Nephron progenitor cell (in vitro differentiated cells): ENCODE measurements at places on chromosomes 7 and 10.

DNA sequence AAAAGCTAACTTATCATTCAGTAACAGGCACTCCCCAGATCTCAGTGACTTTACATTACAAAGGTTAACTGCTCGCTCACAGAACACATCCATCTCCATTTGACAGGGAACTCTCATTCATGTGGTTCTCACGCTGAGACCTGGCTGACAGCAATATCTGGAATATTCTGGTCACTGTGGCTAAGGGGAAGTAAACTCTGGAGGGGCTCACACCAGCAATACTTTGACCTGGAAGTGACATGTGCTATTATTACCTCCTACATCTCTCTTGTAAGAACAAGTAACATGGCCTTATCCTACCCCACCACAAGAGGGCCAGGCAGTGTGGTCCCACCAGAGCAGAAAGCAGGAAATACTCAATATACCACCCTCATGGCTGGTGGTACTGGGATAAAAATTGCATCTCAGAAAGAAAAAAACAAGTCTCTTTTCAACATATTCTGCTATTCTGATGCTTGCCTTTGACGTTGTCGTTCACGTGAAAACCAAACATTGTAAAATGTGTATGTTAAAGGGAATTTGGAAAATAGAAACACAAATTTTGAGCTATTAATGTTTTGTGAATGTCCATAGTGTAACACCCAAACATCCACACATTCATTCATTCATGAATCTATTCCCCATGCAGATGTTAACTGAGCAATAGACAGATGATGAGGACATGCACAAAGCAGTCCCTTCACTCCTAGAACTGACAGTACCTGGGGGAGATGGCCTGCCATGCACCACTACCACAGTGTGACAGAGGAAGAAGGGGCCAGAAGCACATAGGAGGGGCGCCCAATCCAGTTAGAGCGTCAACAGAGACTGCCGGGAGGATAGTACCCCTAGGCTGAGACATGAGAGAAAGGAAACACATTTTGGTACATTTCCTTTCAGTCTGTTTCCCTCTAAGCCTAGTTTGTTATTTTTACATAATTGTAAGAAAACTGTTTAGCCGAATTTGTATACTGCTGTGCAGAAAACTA is 166.0 kb upstream of the SP4 start:
- DNase-seq: peak; percentile 53

DNA sequence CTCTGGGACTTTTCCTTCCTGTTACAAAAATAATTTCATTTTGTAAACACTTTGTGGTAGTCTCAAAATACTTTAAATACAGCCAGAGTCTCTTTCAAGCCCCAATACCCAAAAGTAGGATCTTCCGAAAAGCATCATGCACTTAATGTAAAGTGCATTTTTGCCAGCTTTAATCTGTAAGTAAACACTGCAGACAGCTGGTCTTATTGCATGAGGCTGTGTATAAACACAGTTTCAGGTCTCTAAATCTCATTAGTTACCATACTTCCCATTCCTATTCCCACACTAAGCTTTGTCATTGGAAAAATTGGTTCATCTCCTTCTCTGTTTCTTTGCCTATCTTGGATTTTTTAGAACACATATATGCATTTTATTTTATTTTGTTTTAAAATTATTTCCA is 87.6 kb upstream of the GNAI1 start:
- DNase-seq: no peak

DNA sequence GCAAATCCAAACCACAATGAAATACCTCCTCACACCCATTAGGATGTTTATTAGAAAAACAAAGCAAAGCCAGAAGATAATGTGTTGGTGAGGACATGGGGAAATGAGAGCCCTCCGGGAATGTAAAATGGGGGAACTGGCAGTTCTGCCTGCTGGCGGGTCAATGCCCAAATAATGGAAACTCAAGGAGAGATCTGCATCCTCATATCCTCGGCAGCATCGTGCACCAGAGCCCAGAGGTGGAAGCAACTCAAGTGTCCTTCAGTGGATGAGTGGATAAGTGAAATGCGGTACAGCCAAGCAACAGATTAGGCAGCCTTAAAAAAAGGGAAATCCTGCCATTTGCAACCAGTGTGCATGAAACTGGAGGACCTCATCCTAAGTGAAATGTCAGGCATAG is 325.2 kb downstream of the WDR37 start:
- DNase-seq: no peak

- no peak for DNase-seq
Measured at GRCh38 chr10:4943821-4944220, 19.4 kb upstream of the AKR1C1 start.

GRCh38 chr10:35328404-35329037 is 7.8 kb upstream of the CCNY start:
- no peak for DNase-seq

- no peak for DNase-seq
Measured at GRCh38 chr7:75809396-75809795, 4.2 kb downstream of the CCL24 start.

- DNase-seq: no peak
Measured at GRCh38 chr7:33933611-33934281, 28.4 kb downstream of the BMPER start.

DNA sequence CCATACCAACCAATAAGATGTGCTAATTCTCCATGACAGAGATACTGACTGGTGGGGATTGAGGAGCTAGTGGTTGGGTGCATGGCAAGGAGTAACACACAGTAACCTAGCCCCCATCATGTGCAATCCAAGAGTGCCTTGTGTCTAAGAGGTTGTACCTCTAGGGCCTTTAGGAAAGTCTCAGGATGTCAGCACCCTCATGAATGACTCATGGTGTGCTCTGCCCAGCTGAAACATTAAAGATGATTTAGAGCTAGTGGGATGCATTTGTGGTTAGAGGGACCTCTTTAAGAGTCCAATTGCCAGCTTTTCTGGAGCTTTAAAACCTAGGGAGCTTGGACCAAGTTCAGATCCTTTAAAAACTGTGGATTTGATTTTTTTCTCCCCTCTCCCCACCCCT is 181.1 kb downstream of the HERPUD2 start:
- DNase-seq: no peak

- DNase-seq: no peak
Measured at GRCh38 chr7:45105588-45106188, 5.8 kb downstream of the TBRG4 start.

DNA sequence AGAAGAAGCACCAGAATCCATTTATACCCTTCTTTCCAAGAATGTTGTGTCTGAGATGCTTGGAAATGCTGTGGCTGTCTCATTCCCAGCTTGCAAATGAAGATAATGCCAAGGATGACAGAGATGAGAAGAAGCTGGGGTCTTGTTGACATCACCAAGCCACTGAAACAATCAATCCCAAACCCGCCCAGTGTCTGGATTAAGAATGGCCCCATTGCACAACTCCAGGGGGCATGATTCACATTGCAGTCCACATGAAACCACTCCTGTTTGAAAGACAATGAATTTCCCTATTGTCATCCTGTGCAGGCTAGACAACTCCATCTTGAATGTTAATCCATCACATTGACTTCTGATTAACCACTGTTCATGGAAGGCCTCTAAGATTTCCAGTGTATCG is 28.6 kb downstream of the SORBS1 start:
- no peak for DNase-seq

GRCh38 chr10:34624323-34625153 is 190.6 kb downstream of the PARD3 start:
- no peak for DNase-seq

DNA sequence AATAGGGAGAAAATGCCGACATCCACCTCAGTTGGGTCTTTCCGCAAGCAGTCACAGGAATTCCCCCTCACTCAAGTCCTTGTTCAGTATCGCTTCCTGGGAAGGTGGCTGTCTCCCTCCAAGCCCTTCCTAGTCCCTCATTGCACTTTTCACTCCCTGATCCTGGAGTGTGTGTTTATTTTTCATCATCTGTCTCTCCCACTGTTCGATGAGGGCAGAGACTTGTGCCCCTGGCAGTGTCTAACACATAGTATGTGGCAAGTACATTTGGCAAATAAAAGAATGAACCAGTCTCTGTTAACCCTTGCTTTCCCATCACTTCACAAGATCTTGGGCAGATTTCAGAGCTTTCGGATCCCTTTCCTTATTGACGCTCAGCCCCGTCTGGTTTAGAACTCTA is 24.0 kb upstream of the CACUL1 start:
- no peak for DNase-seq

DNA sequence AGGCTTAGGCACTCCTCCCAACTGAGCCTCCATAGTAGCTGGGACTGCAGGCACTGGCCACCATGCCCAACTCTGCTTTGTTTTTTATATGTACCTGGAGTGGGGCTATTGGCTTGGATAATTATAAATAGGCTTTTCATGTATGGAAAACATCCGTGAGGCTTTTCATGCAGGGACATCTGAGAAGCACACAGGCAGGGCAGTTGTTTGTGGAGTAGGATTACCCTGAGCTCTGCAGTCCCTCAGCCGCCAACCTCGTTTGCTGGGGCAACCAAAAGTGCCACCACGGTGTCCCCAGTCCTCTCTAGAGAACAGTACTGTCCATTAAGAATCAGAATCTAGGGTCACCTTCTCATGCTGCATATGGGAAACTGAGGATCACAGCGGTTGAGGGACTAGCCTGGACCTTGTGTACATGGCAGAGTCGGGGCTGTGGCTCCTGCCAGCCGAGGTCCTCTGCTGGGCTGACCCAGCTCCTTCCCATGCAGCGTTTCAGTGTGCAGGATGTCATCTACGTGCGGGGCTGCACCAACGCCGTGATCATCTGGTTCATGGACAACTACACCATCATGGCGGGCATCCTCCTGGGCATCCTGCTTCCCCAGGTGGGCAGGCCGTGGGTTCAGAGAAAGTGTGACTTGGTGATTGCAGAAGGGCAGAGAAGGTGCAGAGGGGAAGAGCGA is 54.5 kb downstream of the TSPAN15 start:
- DNase-seq: no peak

DNA sequence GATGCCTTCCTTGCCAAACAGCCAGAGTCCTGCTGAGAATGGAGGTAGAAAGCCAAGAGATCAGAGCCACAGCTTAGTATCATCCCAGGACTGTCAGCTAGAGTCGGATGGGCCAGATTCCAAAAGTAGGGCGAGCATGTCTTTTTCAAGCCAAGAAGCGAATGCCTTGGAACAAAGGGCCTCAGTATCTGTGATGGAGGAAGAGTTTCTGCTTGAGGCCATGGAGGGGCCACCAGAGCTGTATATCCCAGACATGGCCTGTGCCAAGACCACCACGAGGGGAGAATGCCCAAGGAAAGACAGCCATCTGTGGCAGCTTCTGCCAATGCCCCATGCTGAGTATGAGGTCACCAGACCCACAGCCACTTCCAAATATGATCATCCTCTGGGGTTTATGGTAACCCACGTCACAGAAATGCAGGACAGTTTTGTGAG is 44.3 kb upstream of the PPP1R17 start:
- no peak for DNase-seq

GRCh38 chr10:7773845-7774801 is 13.7 kb downstream of the KIN start:
- DNase-seq: no peak

DNA sequence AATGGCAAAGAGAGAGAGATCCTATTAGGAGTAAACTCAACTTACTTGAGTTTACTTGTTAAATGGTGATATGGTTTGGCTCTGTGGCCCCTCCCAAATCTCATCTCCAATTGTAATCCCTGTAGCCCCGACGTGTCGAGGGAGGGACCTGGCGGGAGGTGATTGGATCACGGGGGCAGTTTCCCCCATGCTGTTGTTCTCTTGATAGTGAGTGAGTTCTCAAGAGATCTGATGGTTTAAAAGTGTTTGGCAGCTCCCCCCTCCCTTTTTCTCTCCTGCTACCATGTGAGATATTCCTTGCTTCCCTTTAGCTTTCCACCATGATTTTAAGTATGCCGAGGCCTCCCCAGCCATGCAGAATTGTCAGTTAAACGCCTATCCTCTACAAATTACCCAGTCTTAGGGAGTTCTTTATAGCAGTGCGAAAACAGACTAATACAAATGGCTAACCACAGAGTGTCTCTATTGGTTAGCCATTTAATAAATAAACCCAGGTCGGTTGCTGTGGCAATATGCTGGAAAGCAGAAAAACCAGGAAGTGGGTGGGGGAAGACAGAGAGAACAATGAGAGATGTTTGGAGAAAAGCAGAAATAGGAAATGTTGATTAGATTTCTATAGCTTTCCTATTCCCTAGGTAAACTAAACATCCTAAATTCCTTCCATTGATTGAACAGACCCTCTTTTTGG is 3.0 kb upstream of the STMP1 start:
- DNase-seq: no peak

- no peak for DNase-seq
Measured at GRCh38 chr10:117830787-117831212, 215.9 kb downstream of the RAB11FIP2 start.

DNA sequence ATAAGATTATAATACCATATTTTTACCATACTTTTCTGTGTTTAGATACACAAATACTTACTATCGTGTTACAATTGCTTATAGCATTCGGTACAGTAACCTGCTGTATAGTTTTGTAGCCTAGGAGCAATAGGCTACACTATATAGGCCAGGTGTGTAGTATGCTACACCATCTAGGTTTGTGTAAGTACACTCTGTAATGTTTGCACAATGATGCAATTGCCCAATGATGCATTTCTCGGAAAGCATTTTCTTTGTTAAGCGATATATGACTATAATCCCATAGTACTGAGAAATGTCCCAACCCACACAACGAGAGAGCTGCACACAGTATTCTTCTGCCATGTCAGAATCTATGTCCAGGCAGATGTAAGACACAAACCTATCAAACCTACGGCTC is 160.0 kb downstream of the NEBL start:
- DNase-seq: no peak

DNA sequence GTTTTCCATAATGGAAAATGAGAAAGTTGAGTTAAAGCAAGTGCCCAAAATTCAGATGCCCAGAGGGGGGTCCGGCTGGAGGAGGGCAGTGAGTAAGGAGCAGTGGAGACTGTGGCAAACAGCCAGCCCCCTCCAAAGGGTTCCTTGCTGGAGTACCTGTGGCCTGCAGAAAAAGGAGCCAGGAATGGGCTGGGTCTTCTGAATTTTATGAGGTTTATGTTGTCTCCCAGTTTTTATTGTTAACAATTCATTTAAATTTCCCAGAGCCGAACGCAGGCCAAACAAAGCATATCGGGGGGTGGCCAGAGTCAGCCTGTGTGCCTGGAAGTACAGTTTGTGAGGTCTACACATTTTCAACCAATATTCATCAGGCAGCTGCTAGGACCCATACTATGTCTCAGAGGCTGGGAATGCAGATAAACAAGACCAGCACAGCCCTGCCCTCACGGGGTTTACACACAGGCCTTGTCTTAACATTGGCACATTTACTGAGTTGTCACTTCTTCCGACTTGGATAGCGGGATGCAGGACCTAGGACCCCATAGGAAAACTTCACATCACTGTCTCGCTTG is 12.9 kb upstream of the CSGALNACT2 start:
- no peak for DNase-seq

DNA sequence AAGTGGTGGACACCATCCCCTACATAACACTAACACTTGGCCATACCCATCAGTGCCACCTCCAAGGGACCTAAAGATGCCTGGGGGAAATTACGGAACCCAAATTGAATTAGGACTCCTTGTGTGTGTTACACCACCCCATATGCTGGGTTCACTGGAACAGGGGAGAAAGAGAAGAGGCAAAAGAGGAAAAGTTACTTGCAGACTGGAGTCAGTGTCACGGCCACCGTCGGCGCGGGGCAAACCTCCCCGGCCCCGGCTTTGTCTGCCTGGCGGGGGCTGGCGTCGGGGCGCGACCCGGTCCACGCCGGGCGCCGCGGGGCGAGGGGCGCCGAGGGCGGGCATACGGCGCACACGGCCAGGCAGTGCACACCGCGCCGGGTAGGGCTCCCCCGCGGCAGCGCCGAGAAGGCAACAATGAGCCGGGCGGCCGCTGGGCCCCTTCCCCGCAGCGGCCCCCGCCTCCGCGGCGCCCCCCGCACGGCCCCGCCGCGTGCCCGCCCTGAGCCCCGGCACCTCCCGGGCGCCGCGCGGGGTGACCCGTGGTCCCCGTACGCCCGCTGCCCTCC is 171.1 kb downstream of the FAM107B start:
- DNase-seq: peak; percentile 43
